ENCODE measurements at places on chromosomes 13 and 19.

GRCh38 chr13:92187378-92187989 is 789.1 kb downstream of the GPC5 start:
- peak; percentile 45 for DNase-seq

DNA sequence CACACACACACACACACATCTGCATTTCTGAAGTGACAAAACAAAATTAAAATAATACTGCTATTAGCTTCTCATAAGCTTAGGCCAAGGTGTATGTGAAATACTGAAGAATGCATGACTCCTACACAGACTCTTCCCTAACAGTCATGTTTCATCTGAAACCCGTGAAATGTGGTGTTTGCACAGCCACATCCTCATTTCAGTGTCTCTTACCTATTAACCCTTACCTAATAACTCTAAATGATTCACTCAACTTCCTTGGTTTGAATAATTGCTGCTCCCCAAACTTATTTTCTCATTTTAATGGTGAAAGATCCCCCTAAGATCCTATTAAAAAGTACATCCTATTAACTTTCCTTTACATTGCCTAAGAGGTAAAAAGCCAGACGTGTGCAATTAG is 117.6 kb downstream of the MIPEP start:
- DNase-seq: no peak

DNA sequence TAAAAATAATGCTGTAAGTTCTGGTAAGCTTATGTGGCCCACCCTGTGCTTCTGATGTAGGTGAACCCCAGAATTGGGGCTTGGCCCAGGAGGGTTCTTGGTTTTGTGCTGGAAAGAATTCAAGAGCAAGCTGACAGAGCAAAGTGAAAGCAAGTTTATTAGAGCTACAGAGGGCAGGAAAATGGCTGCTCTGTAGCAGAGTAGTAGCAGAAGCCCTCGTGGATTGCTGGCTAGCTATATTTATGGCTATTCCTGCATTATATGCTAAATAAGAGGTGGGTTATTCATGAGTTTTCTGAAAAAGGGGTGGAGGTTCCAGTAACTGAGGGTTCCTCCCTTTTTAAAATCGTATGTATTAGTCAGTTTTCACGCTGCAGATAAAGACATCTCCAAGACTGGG is 20.6 kb upstream of the ZNF599 start:
- DNase-seq: no peak

DNA sequence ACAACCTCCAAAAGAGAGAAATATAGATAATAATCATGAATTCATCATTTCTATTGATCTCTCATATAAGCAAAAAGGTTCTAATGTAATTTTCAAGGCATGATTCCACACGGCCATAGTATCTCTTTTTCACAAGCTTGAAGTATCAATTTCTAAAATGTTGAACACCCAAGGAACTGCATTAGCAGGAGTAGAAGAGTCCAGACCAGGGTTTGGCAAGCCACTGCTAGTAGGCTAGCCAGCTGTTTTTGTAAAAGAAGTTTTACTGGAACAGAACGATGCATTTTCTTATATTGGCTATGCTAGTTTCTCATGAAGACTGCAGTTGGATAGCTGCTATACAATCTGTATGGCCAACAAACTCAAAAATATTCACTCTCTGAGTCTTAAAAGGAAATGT is 481.5 kb upstream of the MIR17HG start:
- no peak for DNase-seq
